ENCODE measurements at places on chromosomes 7 and 10. TPM values are rescaled to one million over a fixed set of nuclear protein-coding genes. Genes with fewer than 3 reads are reported as not detected.

DNA sequence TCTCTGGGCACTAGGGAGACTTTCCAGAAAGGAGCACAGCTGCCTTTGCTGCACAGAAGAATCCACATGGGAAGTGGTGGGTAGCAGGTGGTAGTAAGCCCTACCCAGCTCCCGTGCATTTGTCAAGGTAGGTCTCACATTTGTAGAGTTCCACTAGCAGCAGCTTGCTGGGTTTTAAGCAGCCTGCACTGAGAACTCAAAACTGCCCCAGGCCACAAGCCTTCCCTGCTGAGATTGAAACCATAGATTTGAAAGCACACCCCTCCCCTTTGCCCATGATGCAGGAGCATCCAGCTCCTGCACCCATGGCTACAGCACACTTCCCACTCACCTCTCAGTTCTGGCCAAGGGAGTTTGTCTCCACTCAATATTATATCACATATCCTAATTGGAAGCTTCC lies 604.5 kb upstream of the STEAP1 start:
- DNase-seq, result no peak

GRCh38 chr7:140304191-140304799 lies 94.0 kb downstream of the SLC37A3 start:
- peak; percentile 22 for DNase-seq

GRCh38 chr10:46222364-46222935 lies 64.3 kb upstream of the ANTXRL start:
- no peak for DNase-seq

- no peak for DNase-seq
Observed at GRCh38 chr7:117186218-117187010, 136.4 kb downstream of the WNT2 start.

HOXA3 gene
- total RNA-seq, result 13.8 TPM

BEND7 gene
- total RNA-seq, result 1.2 TPM

Data from PC-3 (cell line).